ENCODE measurements at places on chromosomes 1 and 21.

DNA sequence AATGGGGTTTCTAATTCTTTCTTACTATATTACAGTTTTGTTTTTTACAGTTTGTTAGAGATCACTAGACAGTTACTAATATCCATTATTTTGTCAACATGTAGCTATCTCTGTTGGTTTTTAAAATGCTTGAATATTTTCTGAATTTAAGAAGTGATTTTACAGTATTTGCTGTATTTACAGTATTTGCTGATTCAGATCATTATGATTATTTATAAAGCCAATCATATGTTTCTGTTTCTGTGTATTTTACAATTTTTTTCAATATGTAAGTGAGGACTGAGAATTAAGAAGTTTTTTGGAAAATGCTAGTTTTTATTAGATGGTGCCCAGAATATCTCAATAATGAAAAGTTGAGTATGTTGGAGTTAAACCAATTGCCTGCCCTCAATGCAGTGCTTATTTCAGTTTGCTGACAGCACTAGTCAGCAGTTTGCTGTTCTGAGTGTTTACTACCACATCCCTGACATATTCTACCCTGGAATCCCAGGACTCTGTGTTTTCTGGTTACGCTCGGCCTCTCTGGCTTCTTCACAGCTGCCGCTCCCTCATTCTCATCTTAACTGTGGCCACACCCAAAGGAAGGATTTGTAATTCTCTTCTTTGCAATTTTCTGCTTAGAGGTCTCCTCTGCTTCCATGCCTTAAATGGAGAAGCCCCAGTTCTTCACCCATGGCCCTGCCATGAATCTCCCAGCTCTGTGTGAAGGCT, 68.0 kb upstream of the BACH1 start:
- no peak for DNase-seq

DNA sequence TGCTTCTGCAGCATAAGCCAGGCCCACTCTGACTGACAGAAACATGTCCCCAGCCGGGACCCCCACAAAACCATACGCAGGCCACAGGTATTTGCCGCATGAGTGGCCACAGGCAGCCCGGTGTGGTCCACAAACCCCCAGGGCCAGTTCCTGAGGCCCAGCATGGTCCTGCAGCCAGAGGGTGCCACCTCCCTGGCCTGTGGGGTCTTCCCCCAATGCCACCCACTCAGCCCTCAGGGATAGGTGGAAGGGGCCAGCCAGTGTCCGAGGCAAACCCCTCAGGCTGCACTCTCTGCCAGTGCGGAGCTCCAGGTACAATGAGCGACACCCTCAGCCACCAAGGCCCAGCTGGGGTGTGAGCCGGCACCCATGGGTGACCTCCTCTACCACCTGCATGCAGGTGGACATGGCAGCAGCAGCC, 43.5 kb downstream of the UBE2G2 start:
- no peak for DNase-seq

- DNase-seq = no peak
These were observed 119.5 kb downstream of the TBX19 start for GRCh38 chr1:168400139-168400538.

DNA sequence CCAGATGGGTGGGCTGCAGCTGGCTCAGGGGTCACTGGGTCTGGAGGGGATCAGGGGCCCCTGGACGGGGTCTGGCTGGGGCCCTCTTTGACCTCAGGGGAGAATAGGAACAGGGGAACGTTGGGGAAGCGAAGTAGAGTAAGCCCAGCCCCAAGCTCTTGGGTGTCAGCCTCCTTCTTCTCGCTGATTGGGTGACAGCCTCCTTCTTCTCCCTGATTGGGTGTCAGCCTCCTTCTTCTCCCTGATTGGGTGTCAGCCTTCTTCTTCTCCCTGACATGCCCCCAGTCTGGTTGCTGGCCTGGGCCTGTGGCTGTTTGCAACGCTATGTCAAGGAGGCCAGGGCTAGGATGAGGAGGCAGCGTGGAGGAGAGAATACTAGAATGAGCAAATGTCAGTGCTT, 76.7 kb upstream of the CASZ1 start:
- no peak for DNase-seq

DNA sequence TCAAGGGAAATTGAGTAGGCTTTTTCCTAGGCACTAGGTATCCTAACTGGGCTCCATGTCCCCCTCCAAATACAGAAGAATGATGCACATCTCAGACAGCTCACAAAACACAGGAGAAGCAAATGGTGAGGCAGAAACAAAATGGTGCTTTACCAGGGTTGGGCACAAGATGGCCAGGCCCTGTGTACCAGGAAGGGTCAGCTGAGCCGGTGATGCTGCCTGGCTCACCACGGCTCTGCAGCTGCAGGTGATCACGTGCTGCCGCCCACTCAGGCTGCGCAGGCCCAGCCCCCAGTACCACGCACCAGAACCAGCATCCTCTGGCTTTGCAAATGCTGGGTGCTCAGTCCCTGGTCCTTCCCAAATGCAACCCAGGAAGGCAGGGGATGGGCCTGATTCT, 993 bp upstream of the DSCAM start:
- DNase-seq = no peak

DNA sequence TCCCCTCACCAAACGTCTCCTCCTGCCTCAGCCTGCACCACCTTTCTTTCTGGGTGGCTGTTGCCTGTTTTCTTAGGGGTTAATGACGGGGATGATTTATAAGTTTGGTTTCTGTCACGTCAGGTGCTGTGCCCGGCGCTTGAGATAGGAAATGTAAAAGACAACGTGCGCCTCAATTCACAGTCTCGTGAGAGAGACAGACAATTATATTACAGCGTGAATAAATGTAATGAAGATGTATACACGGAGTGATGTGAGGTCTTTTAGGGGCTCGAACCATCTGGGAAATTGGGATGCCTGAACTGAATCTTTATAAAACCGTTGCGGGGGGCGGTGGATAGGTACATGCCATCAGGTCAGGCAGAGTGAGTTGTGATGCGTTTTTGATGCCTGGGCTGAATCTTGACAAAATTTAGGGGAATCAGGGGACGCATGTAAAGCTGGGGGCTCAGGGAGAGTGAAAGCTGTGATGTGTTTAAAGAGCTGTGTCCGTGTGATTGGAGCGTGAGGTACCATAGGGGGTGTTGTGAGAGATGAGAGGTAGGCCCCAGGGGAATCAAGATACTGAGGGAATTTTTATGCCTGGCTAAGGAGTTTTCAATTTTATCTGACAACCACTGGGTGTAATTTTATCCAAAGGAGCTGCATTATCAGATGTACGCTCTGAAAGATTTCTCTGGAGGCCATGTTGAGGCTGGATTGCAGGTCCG, 831 bp downstream of the TIPRL start:
- no peak for DNase-seq

DNA sequence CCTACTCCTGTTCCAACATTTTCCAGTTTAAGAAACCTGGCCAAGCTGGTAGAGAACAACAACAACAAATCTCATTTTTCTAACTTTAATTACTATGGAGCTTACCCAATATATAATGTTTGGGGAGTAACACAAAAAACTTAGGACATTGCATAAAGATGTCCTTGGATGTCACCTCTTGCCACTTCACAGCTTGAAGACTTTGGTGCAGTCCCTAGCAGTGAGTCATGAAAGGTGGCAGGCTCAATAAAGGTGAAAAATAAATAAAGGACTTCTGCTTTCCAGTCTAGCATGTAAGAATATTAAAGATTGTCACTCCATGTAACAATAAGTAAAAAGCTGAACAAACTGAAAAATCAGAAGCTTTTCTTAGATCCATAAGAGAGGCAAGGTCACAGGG, 17.6 kb upstream of the SELP start:
- no peak for DNase-seq

GRCh38 chr21:45322960-45323461, 35.3 kb upstream of the POFUT2 start:
- DNase-seq = no peak

DNA sequence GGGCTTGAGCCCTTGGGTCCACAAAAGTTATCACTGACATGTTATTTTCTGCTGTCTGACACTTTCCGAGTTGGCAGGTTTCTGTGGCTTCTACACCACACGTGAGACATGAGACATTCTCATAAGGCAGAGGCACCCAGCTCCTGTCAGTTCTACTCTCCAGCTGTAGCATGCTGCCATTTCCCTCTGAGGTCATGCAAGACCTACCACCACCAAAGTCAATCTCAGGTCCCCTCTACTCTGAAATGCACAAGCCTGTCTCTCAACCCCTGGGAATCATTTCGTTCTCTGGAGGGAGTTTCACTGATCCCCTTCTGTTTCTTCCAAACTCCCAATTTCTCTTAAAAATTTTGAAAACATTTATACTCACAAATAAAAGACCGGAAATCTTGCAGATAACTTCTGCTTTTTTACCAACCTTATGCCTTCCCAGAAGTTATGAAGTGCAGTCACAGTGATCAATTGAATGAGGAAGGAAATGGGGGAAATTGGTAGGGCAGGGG, 39.5 kb upstream of the CR2 start:
- no peak for DNase-seq

GRCh38 chr1:196516373-196516772, 91.9 kb downstream of the KCNT2 start:
- no peak for DNase-seq

DNA sequence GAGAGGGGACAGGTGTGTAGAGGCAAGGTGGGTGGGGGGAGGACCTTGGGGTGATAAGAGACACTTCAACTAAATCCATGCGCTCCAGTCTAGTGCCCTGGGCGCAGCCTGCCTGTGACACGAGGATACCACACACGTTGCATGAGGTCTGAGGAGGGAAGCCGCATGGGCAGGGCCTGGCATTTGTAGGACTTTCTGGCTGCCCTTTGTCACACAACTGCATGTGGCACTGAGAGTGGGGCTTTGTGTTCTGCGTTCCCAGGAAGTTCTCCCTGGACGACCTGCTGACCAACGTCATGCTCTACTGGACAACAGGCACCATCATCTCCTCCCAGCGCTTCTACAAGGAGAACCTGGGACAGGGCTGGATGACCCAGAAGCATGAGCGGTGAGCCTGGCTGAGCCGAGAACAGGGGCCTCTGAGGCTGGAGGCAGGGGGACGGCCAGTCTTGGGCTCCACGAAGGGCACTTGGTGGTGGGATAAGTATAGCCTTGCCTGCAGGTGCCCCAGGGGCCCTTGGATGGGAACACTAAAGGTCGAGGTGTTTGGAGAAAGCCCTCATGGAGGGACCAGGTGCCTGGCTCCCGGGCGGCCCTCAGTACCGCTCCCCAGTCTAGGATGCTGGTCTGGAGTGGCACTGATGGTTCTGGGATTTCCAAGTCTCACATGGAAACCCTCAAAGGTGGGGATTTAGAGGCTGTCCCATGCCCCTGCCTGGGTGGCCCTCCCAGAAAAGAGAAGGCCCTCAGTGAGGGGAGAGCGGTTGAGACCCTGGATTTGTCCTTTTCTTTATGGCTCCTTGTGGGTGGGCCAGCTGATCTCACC, 34.5 kb downstream of the EPHX1 start:
- DNase-seq = no peak

DNA sequence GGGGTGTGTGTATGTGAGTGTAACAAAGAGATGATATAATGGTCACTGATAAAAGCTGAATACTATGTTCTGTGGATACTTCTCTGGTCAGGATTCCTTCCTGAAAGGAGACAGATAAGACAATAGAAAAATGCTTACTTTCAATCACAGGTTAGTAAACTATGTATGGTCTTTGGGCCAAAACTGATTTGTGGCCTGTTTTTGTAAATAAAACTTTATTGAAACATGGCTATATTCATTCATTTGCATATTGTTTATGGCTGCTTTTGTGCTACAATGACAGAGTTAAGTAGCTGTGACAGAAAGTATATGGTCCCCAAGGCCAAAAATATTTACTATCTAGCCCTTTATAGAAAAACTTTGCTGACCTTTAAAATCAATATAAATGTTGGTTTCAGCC, 82.2 kb upstream of the DMRTA2 start:
- no peak for DNase-seq

DNA sequence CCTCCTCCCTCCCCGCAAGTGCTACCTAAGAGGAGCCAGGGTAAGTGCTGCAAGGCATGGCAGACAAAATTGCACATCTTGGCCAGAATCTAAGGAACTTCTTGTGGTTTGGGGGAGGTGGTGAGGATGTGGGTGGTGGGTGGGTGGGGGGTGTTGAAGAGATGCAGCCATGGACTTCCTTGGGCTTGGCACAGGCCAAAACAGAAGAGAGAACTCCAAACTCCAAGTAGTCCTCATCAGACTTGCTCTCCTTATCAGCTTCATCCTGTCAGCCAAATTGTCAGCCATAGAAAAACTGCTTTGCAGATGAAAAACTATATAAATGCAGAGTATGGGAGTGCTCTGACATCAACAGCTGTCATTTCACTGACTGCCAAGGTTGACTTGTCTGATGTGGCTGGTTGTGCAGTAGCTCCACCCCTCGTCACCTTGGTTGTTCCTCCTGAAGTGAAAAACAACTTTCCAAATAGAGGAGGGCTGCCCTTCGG, 7.1 kb downstream of the AMIGO1 start:
- DNase-seq = no peak

- DNase-seq = no peak
These were observed 22.4 kb upstream of the NPPB start for GRCh38 chr1:11880911-11881748.

GRCh38 chr1:214648801-214649200, 45.8 kb downstream of the CENPF start:
- no peak for DNase-seq

Data from stimulated activated CD4-positive, alpha-beta T cell treated with anti-CD3 and anti-CD28 coated beads, Interleukin-4, amount 100 ng/mL, for 48 hours (primary cell).